ENCODE measurements at places on chromosomes 12 and 14.

- no peak for DNase-seq
These were observed 99.1 kb downstream of the SYT1 start for GRCh38 chr12:78963439-78964227.

DNA sequence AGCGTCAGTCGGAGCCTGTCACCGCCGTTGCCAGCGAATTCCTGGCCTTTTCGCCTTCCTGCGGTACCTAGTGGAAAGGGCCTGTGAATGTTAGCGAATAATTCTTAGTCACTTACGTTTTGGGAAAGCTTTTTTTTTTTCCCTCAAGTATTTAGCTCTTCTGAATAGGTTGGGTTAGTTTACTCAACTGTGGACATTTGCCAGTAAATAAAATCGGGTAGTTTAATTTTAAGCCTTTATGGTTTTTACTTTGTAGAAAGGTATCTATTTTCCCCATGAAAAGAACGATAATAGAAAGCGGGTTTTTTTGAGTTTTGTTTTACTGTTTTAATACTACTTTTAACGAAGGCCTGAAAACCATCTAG is 1.7 kb downstream of the YY1 start:
- DNase-seq: no peak

DNA sequence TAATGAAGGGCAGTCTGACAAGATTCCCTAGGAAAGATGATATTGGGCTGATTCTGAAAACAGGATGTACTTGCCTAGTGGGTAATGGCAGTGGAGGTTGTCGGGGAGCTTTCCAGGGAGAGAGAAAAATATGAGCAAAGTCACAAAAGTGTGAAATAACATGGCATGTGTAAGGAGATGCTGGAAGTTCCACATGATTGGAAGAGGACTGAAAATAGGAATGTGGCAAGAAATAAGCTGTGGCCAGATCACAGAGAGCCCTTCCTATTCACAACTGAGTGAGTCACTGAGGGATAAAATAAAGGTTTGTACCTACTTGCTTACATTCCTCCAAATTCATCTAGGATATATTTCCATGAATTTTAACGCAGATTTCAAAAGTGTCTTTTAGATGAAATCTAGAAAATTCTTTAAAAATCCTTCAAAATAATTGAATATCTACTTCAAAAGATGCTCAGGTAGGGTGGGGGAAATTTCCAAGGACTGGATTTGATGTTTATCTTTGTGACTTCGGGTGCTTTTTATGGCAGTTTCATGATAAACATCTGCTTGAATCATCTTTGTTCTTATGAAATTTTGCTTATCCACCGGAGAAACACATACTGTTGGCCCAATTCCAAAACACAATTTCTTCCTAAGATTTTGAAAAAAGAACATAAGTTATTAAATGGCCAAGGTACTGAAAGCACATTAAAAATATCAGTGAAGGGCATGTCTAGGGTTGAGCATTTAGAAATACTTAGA is 36.3 kb upstream of the SLC2A13 start:
- no peak for DNase-seq

DNA sequence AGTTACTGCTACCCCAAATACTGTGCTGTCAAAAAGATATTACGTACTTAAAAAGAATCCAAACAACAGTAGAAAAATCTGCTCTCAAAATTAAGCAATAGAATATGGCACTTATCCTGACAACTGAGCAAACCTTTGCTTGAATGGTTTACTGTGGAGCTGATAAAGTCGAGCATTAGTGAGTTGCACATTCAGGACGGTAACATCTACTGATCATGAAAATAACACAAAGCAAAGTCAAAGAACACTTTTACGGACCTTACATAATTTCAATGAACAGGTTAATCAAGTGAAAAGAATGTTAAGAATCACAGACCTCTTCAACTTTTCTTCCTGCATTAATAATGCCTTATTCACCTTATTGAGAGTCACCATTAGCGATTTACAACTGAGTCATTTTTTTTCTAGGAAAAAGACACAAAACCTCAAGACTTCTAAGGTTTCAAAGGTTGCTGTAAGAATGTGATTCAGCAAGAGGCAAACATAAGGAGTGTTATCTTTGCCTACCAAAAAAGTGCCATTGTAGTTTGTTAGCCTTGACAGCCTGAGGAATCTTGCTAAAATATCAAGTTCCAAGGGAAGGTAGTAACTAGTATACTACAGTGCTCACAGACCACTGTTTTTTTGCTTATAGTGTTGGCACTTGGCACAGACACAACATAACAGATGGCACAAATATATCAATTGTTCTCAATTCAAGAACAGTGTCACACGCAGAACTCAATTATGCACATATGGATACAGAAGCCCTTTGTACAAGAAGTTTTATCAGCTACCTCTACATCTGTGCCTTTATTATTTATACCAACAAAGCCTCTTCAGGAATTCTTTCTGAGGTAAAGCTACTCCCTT is 334.2 kb upstream of the RPL10L start:
- DNase-seq: no peak

- no peak for DNase-seq
These were observed 388.5 kb downstream of the AACS start for GRCh38 chr12:125453751-125454150.

DNA sequence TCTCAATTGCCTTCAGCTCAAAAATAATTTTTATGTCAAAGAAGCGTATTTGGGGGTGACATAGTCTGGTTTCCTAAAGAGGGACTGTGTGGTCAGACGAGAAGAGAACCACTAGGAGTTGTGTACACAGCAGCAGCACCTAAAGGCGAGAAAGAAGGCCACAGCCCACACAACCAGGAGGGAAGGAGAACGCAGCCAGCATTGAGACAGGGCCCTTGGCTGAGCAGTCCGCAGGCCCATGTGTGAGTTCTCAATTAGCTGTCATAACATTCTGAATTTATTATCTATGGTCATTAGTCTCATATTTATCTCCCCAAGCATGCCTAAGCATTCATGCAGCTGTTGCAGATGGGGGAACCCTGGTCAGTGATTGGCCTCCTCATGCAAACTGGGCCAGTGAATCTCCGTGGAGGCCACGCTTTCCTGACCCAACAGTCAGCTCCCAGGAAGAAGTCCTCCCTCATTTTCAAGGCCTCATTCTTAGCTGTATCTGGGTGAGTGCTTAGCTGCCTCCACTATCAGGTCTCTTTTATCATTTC is 81.2 kb upstream of the ATF7IP start:
- peak; percentile 19 for DNase-seq

DNA sequence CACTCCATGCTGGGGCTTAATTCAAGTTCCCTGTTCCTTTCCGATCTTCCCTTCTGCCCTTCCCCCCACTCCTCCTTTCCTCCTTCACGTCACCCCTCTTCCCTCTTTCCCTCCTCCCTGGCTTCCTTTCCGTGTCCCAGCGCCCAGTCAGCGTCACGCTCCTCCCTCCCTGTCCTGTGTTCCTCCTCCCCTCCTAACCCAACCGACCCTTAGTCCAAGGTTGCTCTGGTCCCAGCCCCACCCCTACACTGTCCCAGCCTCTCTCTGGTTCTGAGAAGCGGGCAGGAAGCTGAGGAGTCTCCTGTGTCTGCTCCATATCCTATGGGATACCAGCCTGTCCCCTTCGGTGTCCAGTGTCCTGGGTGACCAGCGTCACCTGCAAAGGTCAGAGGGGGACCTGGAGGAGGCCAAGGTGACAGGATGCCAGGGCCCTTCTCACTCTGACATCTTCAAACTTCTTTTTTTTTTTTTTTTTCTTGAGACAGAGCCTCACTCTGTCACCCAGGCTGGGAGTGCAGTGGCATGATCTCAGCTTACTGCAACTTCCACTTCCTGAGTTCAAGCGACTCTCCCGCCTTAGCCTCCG is 56.2 kb upstream of the TSPAN9 start:
- no peak for DNase-seq

DNA sequence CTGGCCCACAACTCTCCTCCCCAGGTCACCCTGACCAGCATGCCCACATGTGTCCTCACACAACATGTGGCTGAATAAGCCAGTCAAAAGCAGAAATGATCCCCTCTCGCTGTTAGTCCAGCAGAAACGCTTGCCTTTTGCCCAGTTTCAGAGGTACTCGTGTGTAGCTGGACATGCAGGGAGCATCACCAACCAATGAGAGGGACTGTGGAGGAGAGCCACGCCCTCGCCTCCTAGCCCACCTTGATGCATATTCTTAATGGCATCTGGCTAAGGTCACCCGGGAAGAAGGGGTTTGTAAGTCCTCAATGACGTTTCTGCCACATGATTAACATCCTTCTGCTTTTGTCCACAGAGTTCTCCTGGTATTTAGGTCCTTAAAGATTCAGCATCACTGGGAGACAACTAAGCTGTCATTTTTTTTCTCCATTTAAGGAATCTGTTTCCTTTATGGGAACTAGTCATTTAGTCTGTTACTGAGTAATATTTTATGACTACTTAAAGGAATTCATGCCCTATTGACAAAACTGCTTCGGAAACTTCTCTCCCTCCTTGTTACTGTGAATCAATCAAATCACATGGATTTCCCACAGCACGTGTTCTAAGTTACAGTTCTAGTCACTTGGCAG is 134.0 kb downstream of the GCH1 start:
- no peak for DNase-seq

- peak; percentile 77 for DNase-seq
These were observed 1324.8 kb downstream of the TMEM121 start for GRCh38 chr14:106850913-106851825.

- DNase-seq: no peak
These were observed 13.2 kb upstream of the SLC6A13 start for GRCh38 chr12:275812-276211.

DNA sequence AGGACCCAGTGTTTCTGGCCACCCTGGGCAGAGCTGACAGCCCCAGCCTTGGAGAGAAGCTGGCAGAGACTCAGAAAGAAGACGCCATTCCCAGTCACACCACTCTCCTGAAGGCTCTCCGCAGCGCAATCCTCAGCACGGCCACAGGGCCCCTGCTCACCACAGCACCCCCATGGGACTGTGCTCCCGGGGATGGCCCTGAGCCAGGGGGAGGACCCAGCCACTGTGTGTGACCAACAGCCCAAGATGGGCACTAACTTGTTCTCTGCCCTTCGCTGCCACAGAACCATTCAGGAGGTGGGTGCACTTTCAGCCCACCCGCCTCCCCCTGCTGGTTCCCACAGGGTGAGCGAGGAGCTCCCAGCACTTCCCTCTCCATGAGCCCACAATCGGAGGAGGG is 57.1 kb downstream of the CCNK start:
- DNase-seq: no peak

- no peak for DNase-seq
These were observed 20.0 kb downstream of the C12orf76 start for GRCh38 chr12:110028323-110028722.

- DNase-seq: no peak
These were observed 4.4 kb upstream of the TDRD9 start for GRCh38 chr14:103923863-103924262.

DNA sequence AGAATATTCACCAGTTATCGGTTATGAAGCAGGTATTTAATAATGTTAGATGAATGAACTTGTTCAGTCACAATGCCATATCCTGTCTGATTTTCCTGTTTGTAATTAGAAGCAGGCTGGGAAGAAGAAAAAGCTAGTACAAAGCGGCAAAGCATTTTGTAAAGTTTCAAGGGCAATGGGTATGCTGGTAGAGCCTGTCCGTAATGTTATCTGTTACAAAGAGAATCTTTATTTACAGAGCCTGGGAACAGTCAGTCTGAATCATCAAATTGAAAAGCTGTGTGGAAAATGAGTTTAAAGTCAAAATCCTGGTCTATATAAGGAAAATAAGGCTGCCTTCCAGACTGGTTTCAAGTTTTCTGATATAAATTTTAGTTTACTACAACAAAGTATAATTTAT is 40.5 kb downstream of the PARP11 start:
- DNase-seq: no peak

DNA sequence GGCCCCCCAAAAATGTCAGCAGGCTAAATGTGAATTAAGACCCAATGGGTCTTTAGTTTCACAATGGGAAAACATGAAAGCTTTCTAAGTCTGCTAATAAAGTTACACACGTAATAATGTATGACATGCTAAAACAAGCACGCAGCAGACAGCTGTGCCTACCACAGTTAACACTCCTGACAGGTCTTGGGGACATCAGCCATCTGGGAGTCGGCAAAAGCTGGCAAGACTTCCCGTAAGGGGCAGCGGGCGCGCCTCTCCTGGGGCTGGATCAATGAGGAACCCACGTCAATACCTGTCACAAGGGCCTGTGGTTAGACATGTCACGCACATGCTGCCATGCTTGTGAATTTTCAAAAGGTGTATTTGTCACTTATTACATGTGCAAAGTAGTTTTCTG is 45.0 kb downstream of the ACTN1 start:
- no peak for DNase-seq

DNA sequence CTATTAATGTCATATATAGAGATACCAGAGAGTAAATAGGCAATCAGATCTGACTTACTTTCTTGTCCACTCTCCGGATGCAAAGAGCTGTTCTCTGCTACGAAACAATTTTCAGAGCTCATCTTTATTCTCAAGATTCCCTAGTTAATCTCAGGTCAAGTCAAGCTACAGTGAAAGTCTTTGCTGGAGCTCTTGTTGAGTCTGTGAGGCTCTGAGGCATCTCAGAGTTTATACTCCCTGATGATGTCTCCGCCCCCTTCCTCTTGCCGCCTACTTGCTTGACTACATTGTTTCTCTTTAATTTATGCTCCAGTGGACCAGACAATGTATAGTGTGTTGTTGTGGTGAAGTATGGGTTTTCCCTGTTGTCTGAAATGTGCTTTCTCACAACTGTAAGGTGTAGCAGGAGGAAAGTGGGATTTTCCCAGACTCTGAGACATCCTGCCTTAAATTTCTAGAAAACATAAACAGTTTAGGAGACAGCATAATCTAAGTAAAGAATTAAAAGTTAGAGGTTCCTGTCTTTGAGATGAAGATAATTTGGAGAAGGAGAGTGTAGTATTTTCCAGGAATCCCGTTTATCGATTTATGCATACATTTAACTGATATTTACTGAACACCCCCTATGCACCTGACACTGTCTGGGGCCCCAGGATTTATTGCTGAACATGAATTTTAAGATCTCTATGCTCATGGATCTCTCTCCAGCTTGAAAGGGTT is at the start of gene CD69:
CD69 (minus strand) TSS at position 203 of the 720 bp plus-strand sequence; CDS start at position 122, 81 bp downstream.
- DNase-seq: no peak

DNA sequence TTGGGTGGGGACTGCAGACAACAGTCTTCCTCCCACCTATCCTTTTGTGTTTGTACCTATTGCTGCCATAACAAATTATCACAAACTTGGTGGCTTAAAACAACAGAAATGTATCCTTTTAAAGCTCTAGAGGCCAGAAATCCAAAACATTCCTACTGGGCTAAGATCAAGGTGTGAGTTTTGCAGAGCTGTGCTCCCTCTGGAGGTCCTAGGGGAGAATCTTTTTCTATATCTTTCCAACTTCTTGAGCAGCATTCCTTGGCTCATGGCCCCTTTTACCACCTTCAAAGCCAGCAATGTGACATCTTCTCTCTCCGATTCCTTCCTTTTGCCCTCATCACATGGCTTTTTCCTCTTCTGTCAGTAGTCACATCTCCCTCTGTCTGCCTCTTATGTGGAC is 190.6 kb downstream of the TTC8 start:
- no peak for DNase-seq

- DNase-seq: peak; percentile 68
These were observed 41.8 kb downstream of the TUNAR start for GRCh38 chr14:95918466-95918865.

- DNase-seq: no peak
These were observed 6.7 kb downstream of the DLST start for GRCh38 chr14:74888164-74889158.
